Activated T-cell treated with anti-CD3 and anti-CD28 coated beads for 4 hours (primary cell): ENCODE measurements at places on chromosomes 4 and X.

DNA sequence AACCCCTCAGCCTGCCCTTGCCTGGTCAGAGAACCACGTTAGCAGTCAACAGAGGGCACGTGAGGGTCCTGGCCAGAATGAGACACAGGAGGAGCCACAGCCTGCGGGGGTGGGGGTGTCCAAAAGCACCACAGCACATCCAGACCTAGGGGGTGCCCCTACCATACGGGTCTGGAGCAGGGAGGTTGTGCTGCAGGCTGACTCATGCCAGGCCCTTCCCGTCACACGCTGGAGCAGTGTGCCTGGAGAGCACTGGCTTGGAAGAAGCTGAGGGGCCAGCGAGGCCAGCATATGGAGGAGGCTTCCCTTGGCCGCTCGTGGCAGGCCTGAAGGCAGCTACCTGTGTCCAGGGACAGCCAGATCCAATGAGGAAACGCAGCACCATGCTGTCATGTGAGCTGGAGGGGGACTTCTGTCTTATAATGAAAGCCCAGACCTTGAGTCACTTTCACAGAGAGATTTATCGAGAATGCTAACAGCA, 1.5 kb upstream of the IRAK1 start:
- no peak for DNase-seq

GRCh38 chr4:187422655-187423054, 572.9 kb upstream of the ZFP42 start:
- DNase-seq = no peak

DNA sequence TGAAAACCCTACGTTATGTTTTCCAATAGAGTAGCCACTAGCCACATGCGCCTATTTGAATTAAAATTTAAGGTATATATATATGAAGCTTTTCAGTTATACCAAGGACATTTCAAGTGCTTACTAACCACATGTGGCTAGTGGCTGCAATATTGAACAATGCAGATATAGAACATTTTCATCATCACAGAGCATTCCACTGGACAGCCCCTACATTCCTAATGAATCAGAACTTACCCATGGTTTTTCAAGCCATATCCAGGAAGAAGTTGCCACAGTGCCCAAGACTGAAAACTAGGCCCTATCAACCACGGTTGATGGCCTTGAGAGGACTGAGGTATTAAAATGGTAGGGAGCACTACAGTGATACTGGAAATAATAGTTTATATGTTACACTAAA, 29.7 kb downstream of the NEK1 start:
- DNase-seq = no peak

- no peak for DNase-seq
Observed at GRCh38 chr4:28001698-28002097, 1141.1 kb downstream of the STIM2 start.

DNA sequence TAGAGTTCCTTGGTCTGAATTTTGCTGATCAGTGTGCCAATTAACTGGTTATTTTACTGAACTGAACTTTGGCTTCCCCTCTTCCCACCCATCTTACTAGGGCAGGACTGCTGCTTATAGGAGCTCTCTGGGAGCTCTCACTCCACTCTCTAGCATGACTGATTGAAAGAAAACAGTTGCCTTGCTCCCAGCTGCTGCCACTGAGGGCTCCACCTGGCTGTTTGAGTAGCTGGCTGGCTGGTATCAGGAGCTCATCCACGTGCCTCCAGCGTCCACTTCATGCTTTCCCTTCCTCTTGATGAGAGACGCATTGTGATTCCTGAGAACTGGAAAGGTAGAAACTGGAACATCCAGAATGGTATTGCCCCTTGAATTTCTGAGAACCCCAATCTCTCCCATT, 73.0 kb upstream of the KLHL13 start:
- DNase-seq = no peak

DNA sequence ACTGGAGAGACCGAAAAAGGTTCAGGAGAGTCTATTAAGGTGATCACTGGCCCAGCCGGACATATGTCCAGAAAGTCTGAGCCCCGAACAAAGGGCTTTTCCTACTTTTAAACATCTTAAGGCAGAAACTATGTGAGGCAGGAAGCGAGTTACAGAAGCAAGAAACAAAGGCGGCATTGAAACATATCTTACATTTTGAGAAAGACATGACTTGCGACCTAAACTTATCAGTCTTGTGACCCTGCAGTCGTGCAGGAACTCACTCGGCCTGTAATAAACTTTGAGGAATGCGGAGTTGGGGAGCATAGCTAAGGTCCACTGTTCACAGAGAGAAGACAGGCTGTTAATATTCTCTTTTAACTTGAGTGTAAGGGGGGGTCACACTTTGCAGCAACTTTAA, 158.7 kb downstream of the TBX22 start:
- no peak for DNase-seq

- DNase-seq = no peak
Observed at GRCh38 chrX:111382277-111382676, 29.7 kb downstream of the DCX start.

DNA sequence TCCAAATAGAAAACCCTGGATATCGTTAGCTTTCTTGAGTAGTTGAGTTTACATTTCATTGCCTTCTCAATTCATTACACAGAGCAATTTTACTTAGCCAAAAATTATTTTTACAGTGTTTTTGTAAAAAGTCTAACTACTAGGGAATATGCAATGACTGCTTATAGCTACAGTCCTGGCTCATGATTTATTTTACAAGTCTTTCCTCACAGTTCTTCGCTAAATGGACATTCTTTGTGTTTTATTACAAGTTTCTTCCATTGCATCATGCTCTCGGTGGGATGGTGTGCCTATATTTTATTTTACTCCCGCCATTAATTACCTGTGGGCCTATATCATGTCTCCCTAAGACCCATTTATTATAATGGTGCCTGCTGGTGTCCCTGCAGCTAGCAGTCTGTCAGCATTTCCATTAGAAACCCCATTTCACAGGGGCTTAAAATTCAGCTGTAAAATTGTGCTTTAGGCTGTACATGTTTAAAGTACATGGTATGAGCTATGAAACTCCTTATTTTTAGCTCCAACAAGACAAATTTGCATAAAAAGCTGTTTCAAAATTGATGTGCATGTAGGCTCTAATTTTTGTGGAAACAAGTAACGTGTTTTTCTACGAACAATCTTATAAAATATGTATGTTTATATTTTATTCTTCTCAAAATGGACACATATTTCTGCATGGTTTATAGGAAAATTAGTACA, 227.4 kb downstream of the SLC7A11 start:
- DNase-seq = no peak

- no peak for DNase-seq
Observed at GRCh38 chr4:87919941-87920340, 55.6 kb upstream of the SPP1 start.

- DNase-seq = no peak
Observed at GRCh38 chr4:160350944-160351343, 1248.1 kb downstream of the RAPGEF2 start.

DNA sequence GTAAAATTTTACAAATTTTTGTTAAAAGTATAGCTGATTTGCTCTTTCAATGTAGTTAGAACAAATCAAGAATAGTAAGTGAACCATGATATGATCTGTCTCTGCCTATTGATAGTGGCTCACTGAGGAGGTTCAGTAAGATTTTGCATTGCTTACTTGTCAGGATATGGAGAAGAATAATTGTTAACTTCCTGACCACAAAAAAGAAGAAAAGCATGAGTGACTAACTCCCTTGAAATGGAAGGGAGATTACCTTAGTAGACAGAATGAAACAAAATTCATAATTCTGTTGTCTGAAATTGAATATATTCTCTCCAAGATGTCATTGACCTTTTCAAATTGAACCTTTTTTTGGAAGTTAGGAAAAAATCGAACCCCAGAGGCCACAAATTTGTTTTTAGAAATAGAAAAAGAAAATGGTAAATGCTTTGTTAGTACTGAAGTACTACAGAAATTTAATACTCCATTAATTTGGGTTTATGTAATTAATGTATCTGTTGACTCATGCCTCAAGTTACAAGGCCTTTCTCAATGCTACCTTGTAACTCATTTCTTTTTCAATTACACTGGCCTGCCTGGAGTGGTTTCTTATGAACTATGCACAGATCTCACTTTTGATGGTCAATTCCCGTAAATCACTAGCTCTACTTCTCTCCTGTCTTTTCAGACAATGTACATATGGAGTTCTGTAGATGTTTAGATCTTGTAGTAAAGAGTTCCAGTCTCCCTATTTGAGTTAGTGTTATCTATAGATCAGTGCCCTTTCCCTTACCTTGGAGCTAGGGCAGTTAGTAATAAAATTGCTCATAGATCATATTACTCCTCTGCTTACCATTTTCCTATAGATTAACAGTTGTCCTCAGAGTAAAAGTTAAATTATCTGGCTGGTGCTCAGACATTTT, 139.3 kb downstream of the TLL1 start:
- no peak for DNase-seq

DNA sequence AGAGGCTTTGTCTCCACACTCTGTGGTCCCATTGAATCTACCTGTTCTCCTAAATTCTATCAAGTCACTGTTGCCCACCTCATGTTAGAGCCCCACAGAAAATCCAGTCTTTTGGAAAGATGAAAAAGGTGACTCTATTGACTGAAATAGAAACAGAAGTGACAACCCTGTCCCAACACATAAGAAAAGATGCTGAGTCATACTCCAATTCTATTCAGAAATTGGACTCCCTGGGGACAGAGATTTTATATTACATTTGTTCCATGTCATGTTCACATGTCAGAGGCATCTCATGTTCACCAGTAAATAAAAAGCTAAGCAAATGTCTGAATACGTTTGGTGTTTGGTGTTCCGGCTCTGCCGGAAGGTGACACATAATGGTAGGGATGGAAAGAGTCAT, 2.9 kb upstream of the GRPR start:
- no peak for DNase-seq

DNA sequence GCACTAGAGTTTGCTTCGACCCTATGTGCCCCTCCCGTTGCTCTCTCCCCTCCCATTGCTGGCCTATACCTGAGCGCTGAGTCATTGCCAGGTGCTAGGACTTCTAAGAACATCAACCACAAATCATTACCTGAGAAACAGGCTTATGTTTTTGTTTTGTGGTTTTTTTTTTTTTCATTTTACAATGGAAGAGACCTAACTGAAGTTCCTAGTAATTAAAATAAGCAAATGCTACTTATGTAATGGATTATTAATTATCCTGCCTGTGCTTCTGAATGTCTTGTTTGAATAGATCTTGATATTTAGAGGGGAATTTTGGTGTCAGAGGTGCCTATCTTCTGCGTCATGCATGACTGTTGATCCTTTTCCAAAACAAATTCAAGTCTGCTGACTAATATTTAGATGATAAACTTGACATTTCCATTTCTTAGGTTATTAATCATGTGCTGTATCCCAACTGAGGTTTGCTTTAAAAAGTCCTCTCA, 275.4 kb upstream of the CPEB2 start:
- DNase-seq = no peak

DNA sequence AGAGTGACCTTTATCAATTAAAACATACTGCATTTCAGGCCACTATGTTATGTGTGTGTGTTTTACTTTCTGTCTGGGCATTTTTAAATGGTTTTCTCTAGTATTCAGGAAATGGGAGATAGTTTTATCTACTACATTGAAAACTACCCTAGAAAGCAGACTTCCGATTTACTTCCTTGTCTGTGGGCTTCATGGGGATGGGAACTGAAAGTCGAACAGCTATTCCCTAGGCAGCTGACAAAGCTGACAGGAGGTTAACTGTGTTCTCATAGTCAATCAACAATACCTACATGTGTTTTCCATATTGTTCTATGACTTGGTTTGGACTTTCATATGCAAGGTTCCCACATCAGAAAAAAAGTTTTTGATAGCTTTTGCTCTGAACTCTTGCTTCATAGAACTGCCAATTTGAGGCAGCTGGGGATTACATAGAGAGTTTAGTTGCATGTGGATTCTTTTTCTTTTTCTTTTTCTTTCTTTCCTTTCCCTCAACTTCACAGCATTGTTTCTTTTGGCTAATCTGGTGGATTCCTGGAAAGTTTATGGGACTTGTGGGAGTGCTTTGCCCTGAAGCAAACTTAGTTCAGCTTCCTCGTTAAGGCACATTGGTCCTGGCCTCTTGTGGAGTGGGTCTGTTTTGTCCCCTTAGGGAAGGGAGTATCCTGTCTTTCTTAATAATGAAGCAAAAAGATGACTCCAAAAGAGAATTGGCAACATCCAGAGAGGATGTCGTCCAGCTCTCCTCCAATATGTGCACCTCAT, 327.1 kb upstream of the GIMD1 start:
- no peak for DNase-seq

DNA sequence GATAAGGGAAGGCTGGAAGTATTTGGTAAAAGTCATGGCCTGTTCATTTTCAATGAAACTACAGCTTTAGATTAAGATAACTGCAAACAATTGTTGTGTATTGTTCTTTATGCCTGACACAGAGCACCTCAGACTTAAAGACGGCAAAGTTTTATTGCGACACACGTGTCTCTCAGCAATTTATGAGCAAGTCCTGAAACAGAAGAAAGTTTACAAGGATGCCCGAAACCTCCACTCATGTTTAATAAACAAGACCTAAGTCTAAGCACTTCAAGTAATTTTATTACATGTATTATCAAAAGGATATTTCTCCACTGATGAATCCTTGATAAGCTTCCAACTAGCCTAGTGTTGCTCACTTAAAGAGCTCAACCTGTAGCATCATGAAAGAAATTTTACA, 51.0 kb downstream of the DHX15 start:
- no peak for DNase-seq

DNA sequence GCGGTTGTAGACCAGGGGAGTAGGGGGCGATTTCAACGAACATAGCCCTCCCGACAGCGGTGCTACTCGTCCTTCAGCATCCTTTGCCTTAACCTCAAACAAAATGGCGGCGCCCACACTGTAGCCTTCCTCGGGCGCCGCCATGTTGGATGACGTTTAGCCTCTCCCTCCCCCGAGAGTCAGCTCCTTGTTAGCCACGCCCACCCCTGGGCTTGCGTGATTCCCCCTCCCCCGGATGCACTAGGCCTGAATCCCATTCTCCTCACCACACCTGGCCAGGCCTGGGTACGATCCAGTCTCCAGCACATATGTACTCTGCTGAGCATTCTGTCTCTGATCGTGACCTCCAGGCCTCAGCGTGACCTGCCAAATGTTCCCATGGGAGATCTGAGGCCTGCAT, 49.0 kb upstream of the ZNF157 start:
- DNase-seq = no peak

DNA sequence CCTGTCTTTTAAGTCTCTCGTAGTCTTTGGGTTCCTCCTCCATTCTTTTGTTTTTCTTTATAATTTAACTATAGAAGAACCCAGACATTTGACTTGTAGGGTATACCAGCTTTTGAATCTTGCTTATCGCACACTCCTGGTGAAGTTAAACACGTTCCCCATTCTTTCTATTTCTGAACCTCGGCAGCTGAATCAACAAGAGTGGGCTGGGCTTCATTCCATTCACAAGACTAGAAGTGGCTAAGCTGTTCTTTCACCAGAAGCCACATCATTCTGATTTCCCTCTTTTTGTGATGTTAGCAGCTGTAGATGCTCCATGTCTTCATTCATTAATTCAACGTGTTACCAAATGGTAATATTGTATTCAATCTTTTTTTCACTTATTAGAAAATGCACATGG, 167.9 kb downstream of the CORIN start:
- no peak for DNase-seq

DNA sequence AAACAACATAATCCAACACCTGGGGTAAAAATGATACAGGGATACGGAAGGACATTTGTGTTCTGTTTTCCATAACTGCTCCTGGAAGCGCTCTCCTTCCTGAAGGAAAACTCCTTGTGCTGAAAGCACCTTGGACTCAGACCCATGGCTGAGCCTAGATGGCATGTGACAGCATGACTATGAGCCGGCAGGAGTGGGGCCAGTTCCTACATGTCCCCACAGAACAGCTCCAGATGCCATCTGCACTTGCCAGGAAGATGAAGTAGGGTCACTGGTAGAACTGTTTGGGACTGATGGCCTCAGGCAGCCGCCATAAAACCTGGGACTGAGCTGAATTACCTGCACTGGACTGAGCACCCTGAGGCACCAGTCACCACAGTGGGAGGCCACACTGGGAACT, 56.0 kb upstream of the BCLAF3 start:
- DNase-seq = no peak
